ENCODE measurements at places on chromosomes 13 and 19.

- DNase-seq = peak; percentile 84
These were observed 518 bp downstream of the NUDT19 start for GRCh38 chr19:32691952-32692726.

DNA sequence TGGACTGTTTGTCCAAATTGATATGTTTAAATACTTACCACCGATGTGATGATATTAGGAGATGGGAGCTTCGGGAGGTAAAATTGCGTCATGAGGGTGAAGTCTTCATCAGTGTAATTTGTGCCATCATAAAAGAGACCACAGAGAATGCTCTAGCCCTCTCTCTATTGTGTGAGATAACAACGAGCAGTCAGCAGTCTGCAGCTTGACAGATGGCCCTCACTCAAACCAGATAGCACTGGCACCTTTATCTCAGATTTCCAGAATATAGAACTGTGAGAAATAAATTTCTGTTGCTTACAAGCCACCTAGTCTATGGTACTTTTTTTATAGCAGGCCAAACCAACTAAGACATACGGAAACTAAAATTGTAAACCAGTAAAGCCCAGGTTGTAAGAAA lies 1718.9 kb upstream of the MIR17HG start:
- DNase-seq = no peak

GRCh38 chr19:41753159-41753558 lies 2.2 kb upstream of the CEACAM6 start:
- peak; percentile 50 for DNase-seq

GRCh38 chr13:54433493-54434206 lies 1405.0 kb downstream of the OLFM4 start:
- DNase-seq = no peak

GRCh38 chr19:18000915-18001776 lies 6.8 kb upstream of the ARRDC2 start:
- DNase-seq = peak; percentile 94

GRCh38 chr13:39282400-39282972 lies 244.2 kb downstream of the NHLRC3 start:
- DNase-seq = no peak

- no peak for DNase-seq
These were observed 4.3 kb downstream of the LGALS14 start for GRCh38 chr19:39708594-39708993.

- DNase-seq = peak; percentile 83
These were observed 47.7 kb upstream of the USPL1 start for GRCh38 chr13:30569901-30570576.

DNA sequence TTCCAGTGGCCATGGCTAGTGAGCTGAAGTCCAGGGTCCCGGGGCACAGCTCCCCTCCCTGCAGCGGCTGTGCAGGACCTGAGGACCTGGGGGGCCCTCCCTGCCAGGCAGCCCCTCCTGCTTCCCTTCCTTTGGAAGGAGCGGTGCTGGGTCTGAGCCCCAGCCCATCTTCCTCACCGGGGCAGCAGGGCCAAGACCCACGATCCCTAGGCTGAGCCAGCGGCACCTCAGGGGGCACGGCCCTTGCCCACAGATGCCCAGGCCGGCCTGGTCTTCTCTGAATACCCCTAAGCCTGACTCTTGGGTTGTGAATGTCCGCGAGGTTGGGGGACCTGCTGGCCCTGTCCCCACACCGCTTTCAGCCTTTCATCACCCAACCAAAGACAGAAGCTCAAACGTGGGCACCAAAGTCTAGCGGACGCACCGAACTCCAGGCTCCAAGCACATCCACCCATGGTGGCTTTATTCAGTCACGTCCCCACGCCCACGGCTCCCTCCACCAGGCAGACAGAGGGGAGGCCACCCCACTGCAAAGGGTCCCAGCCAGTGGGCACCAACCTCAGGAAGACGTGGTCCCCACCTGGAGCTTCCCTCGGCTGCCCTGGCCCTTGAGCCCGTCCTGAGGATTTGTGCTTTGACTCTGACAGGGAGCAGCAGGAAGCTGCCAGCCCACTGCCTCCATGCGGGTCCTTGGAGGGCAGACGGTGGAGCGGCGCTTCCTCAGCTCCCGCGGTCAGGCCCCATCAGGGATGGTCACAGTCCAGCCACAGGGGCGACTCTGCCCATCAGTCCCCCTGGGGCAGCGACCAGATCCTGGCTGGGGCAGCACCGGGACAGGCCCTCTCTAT lies 8.3 kb upstream of the MEX3D start:
- DNase-seq = no peak

DNA sequence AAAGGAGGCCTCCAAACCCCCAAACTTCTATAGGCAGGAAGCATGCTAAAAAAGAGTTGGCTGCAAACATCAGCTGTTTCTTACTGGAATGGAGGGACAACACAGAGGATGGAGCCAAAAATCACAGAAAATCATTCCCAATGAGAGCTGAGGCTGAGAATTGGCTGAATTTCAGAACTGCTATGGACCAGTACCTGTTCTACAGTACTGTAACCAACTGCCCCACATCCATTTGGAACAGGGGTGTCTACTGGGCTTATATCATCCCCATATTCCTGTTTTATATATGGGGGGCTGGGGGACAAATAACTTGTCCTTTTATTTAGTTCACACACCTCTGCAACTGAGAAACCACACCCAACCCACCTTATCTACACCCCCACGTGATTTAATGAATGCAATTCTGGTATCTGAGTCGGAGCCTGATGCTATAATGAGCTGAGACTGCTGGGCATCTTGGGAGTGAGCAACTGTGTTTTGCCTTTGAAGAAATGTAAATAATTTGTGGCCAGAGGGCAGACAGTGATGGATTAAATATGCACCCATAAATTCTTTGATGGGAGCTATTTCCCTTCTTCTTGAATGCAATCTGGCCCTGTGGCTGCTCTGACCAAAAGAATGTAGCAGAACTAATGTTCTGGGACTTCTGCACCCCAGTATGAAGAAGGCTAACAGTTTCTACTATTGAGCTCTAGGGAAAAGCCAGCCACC lies 82.6 kb downstream of the TBC1D4 start:
- no peak for DNase-seq

DNA sequence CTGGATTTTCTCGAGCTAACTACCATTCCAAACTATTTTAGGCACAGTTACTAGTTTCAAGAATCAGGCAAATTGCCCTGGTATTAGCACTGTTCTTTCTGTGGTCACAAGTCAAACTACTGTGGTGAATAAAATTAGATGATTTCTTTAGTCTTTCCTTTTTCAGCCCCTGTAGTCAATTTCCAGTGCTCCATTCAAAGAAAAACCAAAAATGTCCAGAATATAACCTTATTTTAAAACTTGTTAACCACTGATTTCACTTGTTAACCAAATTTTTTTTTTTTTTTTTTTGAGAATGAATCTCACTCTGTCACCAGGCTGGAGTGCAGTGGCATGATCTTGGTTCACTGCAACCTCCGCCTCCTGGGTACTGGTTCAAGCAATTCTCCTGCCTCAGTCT lies 50.6 kb upstream of the USPL1 start:
- no peak for DNase-seq

DNA sequence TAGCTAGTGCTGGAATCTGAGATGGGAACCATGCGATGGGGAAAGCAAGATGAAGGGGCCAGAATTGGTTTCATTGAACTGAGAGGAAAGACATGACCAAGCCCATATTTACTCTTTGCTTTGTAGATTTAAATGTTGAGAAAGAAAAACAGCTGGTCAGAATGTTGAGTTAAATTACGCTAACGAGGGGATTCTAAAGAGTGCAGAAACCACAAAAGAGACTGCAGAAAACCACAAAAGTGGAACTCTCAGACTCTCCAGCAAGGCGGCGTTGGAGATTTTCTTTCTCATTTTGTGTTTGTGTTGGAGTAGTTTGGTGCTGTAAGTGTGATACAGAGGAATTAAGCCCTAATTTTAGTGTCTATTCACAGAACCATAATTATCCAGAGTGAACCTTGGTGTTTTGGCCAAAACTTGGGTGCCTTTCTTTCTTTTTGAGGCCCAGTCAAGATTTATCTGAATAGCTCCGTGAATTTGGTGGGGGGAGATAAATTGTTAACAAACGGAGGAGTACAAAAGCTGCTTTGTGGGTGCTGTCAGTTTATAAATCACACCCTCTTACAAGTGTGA lies 26.3 kb downstream of the SAE1 start:
- no peak for DNase-seq

GRCh38 chr13:44685641-44686040 lies 109.5 kb upstream of the TSC22D1 start:
- no peak for DNase-seq

- no peak for DNase-seq
These were observed 26.5 kb downstream of the CEACAM1 start for GRCh38 chr19:42501733-42502132.

DNA sequence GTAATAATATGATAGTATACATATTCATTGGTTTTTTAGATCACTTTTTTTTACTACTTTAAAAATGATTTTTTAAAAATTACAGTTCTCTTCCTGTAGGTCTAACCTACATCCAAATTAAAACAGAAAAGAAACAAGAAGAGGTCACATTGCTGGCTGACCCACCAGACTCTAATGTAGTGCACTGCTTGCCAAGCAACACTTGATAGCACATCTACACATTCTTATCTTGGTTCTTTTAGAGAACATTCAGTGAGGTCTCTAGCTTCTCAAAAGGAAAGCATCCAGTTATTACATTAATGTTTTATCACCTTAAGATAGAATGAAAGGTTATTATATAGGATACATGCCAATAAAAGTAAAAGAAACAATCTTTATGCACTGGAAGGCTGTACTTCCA lies 35.6 kb downstream of the NDFIP2 start:
- no peak for DNase-seq

DNA sequence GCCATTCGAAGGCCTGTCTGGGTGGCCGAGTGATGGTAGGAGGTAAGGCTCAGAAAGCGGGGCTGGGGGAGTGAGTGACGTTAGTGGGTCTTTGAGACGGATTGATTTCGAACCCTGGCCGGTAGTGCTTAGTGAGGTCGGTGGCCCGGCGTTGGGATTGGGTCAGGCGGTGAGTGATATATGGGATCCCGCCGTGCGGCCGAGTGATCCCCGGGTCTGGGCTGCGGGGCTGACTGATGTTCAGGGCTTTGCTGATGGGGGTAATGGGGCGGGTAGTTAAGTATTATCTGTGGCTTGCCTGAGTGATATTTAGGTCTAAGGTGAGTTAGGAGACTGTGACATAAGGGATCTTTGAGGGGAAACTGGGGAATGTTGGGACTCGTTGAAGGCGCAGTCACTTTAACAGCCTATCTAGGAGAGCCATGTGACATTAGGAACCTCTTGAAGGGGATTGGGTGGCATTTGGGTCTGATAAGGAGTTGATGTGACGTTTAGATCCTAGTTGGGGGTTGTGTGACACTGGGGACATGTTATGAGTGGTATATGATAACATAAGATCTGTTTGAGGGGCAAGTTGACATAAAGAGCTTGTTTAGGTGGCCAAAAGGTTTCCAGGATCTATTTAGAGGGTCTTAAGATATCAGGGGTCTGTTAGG lies 543 bp downstream of the PSMC4 start:
- DNase-seq = peak; percentile 37

DNA sequence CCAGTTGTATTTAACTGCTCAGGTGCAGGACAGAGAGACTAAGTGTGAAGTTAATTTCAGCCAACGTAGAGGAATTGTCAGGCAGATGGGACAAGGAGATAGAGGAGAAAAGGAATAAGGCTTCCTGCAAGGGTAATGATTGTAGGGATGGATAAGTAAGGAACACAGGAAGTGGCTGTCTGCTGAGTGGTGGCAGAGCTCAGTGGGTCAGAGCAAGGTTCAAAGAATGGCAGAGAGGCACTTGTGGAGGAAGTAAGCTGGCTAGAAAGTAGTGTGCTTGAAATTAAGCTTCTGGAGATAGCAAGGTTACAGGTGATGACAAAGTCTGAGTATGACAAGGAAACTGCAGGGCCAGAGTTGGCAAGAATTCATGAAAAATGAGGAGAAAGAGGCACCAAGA lies 47.9 kb downstream of the USPL1 start:
- DNase-seq = no peak

- no peak for DNase-seq
These were observed 74.6 kb downstream of the SHISA2 start for GRCh38 chr13:25977216-25977615.

DNA sequence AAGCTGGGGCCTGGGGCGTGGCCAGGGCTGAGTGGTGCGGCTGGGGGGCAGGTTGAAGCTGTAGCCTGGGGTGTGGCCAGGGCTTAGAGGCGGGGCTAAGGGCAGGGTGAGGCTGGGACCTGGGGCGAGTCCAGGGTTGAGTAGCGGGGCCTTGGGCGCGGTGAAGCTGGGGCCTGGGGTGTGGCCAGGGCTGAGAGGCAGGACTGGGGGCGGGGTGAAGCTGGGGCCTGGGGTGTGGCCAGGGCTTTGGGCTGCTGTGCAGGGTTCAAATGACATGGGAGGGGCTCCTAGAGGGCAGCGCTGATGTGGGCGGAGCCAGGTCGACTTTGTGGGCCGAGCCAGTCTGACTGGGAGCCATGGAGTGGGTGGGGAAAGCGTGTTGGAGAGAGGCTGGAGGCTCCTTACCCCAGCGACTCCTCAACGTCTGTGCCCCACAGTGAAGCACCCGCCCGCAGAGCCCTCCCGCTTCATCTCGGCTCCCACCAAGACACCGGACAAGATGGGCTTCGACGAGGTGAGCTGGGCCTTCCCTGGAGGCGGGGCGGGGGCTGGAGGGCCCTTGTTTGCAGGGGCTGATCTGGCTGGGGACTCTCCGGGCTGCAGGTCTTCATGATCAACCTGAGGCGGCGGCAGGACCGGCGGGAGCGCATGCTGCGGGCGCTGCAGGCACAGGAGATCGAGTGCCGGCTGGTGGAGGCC lies 21.5 kb downstream of the COLGALT1 start:
- DNase-seq = peak; percentile 55

GRCh38 chr13:85737952-85738351 lies 61.3 kb downstream of the SLITRK6 start:
- no peak for DNase-seq

- DNase-seq = no peak
These were observed 65.9 kb upstream of the KLF12 start for GRCh38 chr13:74200081-74200480.

DNA sequence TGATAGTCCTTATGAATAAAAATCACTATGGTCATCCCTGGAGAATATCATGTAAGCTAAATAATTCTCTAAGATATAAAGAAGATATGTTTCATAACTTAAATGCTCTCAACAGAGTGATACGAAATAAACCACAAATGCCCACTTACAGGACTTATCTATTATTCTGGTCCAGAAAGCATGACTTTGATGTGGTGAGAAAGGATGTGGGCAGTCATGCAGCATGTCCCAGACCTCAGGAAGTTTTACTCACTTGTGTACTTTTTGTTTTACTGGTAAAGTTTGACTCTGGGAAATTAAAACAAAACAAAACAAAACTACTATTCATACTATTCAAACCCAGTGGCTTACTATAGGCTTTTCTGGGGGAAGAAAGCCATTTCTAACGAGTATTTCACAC lies 483.2 kb upstream of the SLITRK6 start:
- no peak for DNase-seq

GRCh38 chr13:61417086-61417570 lies 1.5 kb upstream of the PCDH20 start:
- DNase-seq = no peak
